ENCODE measurements at places on chromosomes 5 and 9. TPM values are rescaled to one million over a fixed set of nuclear protein-coding genes. Genes with fewer than 3 reads are reported as not detected.

FBP1 gene
- 66.0 TPM for polyA plus RNA-seq

ST6GALNAC4 gene
- 9.8 TPM for polyA plus RNA-seq

CENPK gene
- 70.1 TPM for polyA plus RNA-seq

SV2C gene
- polyA plus RNA-seq: 0.08 TPM

OLFM1 gene
- polyA plus RNA-seq: 3.3 TPM

C5orf34 gene
- polyA plus RNA-seq: 8.4 TPM

KCNIP1 gene
- 10.8 TPM for polyA plus RNA-seq

FAM78A gene
- 2.4 TPM for polyA plus RNA-seq

VAV2 gene
- polyA plus RNA-seq: 35.2 TPM

MYOZ3 gene
- 6.9 TPM for polyA plus RNA-seq

CCDC152 gene
- 16.1 TPM for polyA plus RNA-seq

IFNA2 gene
- not detected for polyA plus RNA-seq

ANXA1 gene
- polyA plus RNA-seq: 29.5 TPM

MED10 gene
- 39.5 TPM for polyA plus RNA-seq

DNA sequence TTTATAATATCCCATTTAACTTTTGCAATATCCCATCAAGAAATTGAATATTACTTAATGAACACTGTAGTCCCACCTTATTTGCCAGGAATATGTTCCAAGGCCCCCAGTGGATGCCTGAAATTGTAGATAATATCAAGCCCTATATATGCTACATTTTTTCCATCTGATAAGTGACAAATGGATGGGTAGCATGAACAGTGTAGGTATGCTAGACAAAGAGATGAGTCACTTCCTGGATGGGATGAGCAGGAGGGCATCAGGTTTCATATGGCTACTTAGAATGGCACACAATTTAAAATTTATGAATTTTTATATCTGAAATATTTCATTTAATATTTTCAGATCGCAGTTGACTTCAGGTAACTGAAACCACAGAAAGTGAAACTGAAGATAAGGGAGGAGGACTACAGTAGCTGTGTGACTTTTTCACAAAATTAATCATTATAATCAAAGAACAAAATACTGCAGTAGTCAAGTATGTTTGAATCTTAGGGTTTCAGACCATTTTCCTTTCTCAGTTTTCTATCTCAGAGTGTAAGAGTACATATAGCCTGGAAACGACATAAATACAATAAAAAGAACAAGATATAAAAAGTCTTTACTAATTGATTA, 636.4 kb upstream of the ARRDC3 start:
- no peak for DNase-seq

- peak; percentile 77 for DNase-seq
These were observed at the start of gene MAP1B for GRCh38 chr5:72107131-72107900. Gene MAP1B (plus strand): TSS chr5:72107475. CDS start chr5:72107532, 57 bp downstream.

DNA sequence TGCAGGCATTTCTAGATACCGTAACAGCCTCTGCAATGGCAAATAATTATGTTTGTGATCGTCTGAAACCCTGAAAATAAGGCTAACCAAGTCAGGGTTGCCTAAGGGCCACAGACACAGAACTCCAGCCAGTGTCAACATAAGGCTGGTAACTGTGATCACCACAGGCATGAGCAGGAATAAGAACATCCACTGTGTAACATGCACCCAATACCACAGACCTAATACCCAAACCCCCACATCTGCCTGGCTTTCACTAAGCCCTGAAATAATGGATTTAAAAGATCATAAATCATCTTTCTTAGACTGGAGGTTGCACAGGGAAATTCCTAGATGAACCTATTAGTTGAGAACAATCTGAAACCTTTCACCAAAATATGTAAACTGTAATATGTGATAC, 394.5 kb downstream of the NFIB start:
- no peak for DNase-seq

GRCh38 chr9:134341306-134341705, 15.1 kb downstream of the RXRA start:
- DNase-seq: no peak

GRCh38 chr9:95516221-95516733, 494 bp downstream of the PTCH1 start:
- no peak for DNase-seq

GRCh38 chr5:96790961-96791504, 16.7 kb downstream of the ERAP1 start:
- no peak for DNase-seq

DNA sequence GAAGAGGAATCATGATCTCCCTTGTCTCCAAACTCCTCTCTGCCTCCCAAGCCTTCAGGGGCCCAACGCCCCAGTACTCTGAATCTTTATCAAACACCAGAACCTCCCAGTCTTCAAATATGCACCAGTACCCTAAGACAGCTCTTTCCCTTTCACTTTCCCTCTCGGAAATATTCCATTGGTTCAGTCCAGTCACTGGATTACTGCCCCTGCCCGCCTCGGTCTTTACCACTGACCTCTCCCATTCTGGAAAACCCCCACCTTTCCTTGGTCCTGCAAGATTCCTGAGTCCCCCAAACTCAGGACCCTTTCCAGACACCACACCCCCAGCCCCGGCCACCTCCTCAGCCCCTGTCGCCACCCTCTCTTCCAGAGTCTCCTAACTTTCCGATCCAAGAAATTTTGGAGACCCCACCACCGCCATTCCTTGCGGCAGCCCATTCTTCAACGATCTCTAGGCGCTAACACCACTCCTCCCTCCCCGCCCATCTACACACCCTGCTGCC, 674 bp downstream of the C5orf15 start:
- no peak for DNase-seq

DNA sequence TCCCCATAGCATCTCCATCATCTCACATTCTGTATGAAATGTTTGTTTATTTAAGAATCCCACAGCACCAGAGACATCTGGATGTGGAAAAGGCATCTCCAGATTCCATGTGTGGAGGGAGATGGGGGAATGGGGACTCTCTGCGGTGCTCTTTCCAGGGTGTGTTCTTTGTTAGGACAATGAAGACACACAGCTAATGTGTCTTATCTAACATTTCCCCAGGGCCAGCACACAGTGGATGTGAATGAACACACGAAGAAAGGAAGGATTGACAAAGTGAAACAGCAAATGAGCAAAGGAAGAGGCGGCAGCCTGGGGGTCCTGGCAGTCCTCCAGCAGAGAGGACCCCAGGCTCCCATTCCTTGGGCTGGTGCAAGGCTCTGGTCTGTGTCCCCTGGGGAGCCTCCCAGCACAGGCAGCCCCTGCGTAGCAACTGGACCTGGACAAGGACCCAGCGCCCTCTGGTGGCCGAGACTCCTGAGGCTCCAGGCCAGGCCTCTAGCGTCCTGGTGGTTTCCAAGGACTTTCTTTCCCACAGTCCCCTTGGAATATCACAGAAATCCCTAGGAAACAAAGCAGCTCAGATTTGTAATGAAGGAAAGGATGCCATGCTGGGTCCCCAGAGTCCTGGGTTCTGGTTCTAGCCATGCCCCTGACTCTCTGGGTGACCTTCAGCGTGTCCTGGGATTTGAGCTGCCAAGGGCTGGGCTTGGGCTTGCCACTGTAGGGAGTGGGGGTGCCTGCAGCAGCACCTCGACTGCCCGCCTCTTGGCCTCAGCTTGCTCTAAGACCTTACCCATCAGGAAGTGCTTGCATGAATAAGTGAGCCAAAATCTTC, 3.5 kb upstream of the PDLIM7 start:
- peak; percentile 88 for DNase-seq

DNA sequence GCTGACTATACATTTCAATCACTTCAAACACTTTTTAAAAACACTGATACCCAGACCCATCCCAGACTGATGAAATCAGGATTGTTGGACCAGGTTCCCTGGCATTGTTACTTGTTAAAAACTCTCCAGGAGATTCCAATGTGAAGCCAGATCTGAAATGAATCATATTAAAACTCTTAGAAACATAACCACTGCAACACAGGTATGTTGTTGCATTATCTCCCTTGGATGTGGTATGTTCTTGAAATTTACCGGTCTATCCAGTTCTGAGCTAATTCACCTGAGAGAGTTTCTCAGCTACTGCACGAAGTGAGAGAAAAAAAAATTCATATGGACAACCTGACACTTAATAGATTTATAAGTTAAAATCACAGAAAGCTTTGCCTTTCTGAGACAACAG, 21.8 kb downstream of the MEF2C start:
- DNase-seq: no peak

GRCh38 chr9:127209220-127209619, 55.4 kb upstream of the GARNL3 start:
- DNase-seq: no peak

- DNase-seq: peak; percentile 39
These were observed 347.6 kb downstream of the PTPRD start for GRCh38 chr9:10265153-10265631.

DNA sequence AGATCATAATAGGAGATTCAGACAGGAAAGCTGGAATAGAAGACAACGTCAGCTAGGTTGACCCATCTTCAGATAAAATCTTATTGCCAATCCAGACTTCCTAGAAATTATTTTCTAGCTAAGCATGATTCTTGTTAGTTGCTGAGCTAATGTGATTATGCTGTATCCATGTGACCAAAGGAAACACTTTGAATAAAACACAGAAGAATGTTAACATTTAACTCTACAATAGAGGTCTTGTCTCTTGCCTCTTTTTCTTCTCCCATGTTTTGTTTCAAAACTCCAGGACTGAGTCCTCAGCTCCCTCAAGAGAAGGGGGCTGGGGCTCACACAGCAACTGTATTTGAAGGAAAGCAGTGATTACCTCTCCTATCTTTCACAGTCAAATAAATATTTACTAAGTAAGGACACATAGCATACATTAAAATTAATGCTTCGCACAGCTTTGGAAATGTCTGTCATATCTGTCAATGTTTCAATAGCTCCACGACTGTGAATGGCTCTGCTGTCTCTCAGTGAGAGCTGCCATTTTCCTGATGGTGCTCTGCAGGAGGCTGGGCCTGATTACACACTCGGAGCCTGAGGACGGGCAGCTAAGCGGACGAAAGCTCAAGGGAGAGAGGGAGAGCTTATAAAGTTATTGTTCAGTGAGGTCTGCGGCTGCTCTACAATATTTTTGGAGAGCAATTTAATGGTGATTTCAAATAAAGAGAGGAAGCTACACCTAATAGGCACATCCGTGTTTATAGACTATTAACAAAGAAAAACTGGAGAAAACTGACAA, 64.8 kb upstream of the ZNF462 start:
- no peak for DNase-seq

- no peak for DNase-seq
These were observed 188.5 kb downstream of the TRIM32 start for GRCh38 chr9:116875576-116875975.

GRCh38 chr5:153784277-153784676, 254.4 kb downstream of the FAM114A2 start:
- no peak for DNase-seq

- no peak for DNase-seq
These were observed 31.6 kb downstream of the CD180 start for GRCh38 chr5:67164856-67165525.

DNA sequence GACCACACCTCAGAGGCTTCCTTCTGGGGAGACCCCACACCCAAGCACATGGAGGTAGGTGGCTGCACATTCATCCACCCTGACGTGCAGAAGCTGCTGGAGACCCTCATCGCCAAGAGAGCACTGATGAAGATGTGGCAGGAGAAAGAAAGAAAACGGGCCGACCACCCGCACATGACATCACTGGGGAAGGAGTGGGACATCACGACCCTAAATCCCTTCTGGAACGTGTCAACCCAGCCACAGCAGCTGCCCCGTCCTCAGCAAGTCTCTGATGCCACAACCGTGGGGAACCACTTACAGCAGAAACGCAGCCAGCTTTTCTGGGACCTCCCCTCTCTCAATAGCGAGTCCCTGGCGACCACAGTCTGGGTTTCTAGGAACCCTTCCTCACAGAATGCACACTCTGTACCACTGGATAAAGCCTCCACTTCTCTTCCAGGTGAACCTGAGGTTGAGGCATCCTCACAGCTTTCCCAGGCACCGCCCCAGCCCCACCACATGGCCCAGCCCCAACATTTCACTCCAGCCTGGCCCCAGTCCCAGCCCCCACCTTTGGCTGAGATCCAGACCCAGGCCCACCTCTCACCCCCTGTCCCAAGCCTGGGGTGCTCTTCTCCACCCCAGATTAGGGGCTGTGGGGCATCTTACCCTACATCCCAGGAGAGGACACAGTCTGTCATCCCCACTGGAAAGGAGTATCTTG, 3.0 kb downstream of the SPATA31E1 start:
- no peak for DNase-seq

- no peak for DNase-seq
These were observed 89.4 kb downstream of the MACROH2A1 start for GRCh38 chr5:135309391-135310327.

GRCh38 chr9:99724640-99725039, 97.0 kb upstream of the NR4A3 start:
- no peak for DNase-seq

DNA sequence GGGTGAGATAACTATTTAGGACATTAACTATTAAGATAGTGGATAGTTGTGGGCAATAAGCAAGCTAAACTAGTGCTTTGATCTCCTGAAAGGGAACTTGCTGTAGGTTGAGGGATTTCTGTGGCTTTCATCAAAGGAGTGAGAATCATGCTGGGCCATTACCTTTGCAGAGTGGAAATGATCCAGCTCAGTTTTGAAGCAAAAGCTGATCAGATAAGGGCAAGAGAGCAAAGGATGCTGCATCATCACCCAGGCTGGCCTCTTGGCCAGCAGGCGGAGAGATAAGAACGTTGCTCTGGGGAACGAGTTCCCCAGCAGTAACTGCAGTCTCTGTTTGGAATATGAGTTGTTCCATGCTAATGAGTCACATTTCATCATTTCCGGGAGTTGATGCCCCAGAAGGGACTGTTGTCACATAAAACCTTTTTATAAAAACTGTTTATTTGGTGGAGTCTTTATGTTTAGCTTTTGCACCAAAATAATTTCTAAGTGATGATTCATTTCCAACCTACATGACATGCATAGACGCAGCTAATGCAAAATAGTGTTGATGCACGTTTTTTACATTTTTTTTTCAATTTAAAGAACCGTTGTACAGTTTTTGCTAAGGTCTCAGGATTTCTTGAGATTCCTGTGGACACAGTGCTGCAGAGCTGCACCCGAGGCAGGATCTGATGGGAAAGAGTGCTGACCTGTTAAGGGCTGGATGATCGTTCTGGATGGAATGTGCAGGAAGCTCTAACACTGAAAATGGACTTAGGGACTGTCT, 99.3 kb downstream of the ACTBL2 start:
- DNase-seq: no peak

GRCh38 chr5:168974082-168974481, 326.9 kb downstream of the SLIT3 start:
- DNase-seq: no peak

DNA sequence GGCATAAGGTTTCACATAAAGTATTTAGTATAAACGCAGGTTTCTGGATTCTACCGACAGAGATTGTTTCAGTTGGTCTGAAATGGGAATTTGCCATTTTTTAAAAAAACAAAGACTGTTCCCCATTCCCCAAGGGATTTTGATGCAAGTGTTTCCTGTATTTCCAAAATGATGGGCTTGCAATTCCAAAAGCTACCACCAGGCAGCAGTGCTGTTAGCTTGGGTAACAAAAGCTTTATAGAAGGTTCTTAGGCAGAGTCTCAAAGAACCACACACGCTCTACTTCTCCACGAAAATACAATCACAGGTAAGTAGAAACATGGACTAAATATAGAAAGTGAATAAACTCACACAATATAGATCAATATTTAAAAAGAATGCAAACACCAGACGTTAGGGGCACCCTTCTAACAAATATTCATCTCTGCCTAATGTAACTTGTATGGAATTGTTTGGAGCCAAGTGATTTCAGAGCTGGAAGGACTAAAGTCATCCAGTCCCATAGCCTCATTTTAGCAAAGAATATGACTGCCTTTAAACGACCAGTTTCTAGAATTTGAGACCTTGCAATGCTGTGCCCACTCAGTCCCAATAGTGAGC, 154.3 kb downstream of the SPOCK1 start:
- peak; percentile 20 for DNase-seq

- no peak for DNase-seq
These were observed 18.8 kb upstream of the FCN1 start for GRCh38 chr9:134936346-134937163.

GRCh38 chr5:124920909-124921666, 174.6 kb upstream of the ZNF608 start:
- DNase-seq: no peak
